Endothelial cell of umbilical vein (primary cell): ENCODE measurements at places on chromosomes 2 and 18. TPM values are rescaled to one million over a fixed set of nuclear protein-coding genes. Genes with fewer than 3 reads are reported as not detected.

The FOXI3 gene
- total RNA-seq, result not detected in 2 replicates

The POTEI gene
- 0.13 and 0.16 TPM in 2 replicates for total RNA-seq

The ACOXL gene
- not detected in 2 replicates for total RNA-seq

- DNase-seq, result no peak
Observed at GRCh38 chr2:242004902-242005230, 135.3 kb downstream of the RTP5 start.

DNA sequence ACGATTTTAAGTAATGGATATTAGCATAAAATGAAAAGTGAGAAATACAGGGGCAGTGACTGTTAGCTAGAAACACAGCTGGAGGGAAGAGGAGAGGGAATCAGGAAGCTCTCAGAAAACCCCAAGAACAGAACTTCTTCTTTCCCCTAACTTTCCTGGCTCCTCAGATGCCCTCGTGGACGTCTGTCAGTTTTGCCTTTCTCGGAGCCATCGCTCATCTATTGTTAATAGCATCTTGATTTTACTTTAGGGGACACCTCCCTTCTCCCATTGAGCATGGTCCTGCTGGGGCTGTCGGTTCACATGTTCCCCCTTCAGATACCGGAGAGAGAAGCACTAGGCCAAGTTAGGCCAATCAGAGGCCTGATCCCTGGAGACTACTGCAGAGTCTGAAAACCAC lies 2.3 kb upstream of the PLEK start:
- DNase-seq, result no peak

DNA sequence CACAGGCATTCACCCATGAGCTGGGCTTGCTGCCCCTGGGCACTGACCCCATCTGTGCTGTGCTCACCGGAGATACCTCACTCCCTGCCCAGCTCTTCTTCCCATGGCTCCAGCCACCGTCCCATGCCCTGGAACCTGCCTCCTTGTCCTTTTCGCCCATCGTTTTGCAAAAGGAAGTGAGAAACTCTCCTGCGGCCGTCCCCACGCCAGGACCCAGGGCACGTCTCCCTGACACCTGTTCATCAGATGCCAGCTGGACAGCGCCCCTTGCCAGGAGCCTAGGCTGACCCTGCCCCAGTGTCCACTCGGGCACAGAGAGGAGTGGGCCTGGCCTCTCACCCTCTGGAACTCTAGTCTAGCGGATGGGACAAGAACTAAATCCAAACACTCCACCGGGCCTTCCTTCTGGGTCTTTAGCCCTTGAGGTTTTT lies 238.6 kb downstream of the SEPTIN10 start:
- no peak for DNase-seq

DNA sequence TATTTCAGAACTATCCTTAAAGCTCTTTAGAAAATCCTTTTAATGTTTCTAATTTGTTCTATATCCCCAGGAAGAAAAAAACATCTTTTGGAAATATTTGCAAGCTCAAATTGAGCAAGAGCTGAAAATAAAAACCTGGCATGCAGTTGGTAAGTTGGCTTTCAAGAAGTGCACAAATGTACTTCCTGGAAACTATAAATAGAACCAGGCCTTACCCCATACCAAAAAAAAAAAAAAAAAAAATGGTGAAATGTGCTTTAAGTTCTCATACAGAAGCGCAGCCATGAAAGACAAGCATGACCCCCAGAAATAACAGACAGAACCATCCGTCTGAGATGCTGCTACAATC lies 178.5 kb downstream of the HDAC4 start:
- DNase-seq, result no peak

- no peak for DNase-seq
Observed at GRCh38 chr2:98013407-98014042, 17.8 kb upstream of the TMEM131 start.

GRCh38 chr2:10924441-10924840 lies 12.7 kb downstream of the KCNF1 start:
- DNase-seq, result no peak

- no peak for DNase-seq
Observed at GRCh38 chr2:70368545-70368944, 66.7 kb upstream of the FAM136A start.

- DNase-seq, result no peak
Observed at GRCh38 chr2:220096406-220096805, 469.0 kb downstream of the SLC4A3 start.

GRCh38 chr2:229815858-229816257 lies 101.5 kb upstream of the DNER start:
- peak; percentile 38 for DNase-seq

DNA sequence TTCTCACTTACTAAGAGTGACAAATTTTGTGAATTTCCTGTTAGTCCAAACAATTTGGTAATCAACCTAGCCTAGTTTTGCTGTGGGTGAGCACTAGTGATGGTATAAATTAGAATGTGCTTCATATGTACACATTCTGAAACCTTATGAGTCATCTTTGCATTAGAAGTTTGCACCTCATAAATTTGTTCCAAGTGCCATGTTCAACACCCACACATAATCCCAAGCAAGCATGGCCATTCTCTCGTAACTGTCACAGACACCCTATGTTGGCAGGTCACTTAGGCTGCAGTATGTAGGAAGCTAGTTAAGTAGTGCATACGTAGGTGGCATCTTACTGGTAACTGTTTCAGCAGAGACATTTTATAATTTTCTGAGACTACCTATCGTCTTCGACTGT lies 46.9 kb downstream of the NAB1 start:
- DNase-seq, result no peak

DNA sequence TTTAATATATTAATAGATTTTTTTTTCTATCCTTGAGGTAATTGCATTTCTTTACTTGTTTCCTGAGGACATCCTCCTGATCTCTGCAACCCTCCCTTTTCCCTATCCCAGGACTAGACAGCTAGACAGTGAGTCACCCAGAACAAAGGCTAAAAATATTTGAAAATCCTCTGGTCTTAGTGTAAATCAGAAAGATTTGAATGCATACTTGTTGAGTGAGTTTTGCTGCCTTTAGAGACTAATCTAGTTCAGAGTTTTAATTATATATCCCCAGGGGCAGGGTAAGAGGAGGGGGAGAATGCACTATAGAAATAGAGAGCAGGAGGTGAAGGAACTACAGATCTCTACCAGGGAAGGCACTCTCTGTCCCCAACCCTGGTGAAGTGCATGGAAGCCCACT lies 202.3 kb upstream of the TCF4 start:
- DNase-seq, result peak; percentile 84

- DNase-seq, result no peak
Observed at GRCh38 chr2:156242874-156243273, 89.6 kb downstream of the NR4A2 start.
